NCI-H510A treated with DMSO at 0.1 percent for 48 hours (cell line): ENCODE measurements at places on chromosomes 16 and 17.

DNA sequence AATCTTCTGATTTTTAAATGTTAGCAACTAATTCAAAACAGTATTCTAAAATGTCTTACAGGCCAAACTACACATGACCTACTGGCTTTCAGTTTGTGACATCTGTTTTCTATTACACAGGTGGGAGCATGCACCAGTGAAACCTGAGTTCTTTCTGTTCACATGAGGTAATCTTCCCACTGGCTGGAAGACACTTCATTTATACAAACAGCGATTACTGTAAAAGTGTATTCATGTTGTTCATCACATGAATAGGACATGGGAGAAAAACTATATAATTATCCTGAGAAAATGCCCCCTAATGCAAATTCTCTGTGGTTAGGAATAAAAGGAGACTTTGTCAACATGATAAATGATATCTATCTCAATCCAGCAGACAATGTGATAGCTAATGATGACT, 11.1 kb upstream of the PIK3R5 start:
- no peak for DNase-seq

DNA sequence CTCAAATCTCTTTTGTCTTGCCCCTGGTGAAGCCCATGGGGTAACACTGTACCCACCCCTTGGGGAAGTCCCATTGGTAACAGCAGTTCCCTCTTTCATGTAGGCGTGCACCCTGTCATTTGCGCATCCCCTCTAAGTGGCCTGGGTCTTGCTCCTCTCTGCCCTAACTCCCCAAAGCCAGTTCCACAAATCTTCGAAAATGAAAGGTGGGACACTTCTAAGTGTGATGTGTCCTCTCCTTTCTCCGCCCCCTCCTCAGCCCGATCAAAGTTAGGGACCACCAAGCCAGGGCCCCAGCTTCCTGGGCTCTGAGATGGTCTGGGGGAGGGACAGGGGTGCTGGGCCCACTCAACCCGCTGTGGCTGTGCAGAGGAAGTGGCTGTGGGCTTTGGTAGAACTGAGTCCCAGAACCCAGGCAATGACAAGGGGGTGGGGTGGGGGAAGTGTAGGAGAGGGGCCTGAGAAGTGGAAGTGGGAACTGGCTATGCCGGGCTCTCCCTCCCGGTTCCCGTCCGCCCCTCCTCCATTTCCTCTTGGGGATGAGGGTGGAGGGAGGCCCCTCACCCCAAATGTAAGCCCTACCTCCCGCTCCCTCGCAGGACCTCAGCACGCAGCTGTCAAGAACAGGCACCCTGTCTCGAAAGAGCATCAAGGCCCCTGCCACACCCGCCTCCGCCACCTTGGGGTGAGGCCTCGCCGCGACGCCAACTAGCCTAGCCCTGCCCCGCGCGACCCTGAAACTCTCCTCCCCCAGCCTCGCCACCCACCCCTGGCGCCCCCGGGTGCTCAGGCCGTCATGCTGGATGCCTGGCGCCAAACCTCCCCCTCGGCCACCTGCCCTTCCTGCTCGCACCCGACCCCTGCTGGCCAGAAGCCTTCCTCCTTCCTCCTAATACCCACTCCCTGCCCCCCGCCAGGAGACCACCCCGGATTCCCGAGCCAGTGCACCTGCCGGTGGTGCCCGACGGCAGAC, 8.7 kb downstream of the ABI3 start:
- DNase-seq, result no peak

DNA sequence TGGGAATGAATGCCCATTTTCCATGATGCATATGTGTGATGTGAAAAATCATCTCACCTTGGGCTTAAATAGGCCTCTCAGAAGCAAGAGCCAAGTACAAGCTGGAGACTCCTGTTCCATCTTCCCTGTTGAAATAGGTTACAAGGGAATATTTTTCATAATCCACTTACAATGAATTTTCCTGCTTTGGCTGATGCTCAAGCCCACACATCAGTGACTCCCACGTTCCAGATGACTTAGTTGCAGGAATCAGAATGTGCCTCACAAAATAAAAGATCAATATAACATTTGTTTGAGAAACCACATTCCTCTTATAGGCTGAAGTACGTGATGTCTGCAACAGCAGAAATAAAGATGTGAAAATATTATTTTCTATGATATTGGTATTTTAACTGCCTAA, 24.1 kb downstream of the ANKFN1 start:
- no peak for DNase-seq

DNA sequence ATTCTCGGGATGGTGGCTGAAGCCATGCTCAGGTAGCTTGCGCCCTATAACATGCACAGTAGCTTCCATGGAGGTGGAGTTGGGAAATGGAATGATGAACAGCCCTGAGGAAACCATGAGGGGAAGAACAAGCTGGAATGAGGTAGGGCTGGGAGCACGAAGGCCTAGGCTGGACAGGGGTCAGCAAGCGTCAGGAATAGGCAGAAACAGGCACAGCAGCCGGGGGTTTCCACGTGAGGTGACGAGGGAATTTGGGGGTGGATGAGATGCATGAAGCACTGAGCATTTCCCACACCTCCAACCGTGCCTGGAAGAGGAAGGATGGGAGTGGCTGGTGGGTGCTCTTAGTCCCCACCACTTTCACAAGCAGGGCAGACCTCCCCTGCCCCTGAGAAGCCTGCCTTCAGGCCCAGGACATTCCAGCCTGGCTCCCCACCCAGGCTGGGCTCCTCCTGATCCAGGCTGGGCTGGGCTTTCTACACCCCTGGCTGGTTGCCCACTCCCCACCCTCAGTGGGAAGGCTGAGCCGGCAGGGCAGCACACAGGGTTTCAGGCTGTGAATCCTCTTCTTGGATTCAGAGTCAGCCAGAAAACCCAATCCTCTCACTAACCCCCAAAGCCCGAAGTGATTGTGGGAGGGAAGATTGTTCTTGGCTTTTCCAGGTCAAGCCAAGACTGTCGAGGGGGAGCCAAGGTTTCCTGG, 21.9 kb downstream of the PLEKHG4 start:
- no peak for DNase-seq

GRCh38 chr17:44559634-44560554, 2.6 kb downstream of the FZD2 start:
- DNase-seq, result no peak

GRCh38 chr16:26981266-26981938, 85.3 kb upstream of the C16orf82 start:
- DNase-seq, result no peak

GRCh38 chr16:75758215-75758614, 31.9 kb upstream of the CPHXL start:
- no peak for DNase-seq

- peak; percentile 93 for DNase-seq
Measured at GRCh38 chr16:1832838-1833454, 5.9 kb downstream of the FAHD1 start.

DNA sequence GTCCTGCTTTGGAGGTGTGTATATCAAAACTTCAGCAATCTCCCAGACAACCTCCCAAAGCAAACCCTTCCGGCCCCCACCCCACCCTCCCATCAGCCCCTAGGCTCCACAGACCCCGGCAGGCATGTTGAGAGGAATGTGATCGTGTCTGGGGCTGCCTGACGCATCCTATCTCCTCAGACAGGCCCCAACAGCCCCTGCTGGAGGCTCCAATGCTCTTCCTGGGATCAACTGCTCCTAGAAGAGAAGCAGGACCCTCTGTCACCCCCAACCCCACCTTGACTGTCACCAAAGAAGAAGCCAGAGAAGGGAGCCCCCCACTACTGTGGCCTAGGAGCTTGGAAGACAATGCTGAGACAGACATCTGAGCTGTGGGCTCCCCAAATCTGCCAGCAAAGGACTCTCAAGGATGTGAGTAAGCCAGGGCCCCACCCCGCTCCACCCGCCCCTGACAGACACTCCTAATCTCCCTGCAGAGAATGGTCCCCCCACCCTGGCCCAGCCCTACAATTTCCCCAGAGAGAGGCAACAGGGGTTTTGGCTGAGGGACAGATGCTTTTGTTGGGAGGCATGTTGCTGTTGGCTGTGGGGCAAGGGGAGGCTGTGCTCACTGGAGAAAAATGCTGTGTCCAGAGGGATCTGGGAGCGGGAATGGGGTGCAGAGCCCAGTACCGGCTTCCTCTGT, 1.6 kb upstream of the KRT14 start:
- DNase-seq, result no peak

- DNase-seq, result no peak
Measured at GRCh38 chr17:76102944-76103273, 678 bp downstream of the EXOC7 start.

DNA sequence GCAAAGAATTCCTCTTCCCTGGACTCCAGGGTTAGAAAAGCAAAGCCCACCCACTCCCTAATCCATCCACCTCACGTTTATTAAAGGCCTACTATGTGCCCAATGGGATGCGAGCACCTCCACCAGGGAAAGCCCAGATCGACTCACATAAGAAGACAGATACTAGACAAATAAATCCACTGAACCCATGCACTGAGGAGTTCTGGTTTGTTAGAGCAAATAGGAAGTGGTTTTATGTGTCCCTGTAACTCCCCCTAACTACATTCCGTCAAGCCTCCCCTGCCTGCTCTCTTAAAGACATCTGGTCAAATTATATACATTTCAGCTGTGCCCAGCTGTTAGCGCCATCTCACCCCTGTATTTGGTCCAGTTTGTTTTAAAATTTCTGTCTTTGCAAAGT, 218.5 kb upstream of the RPL38 start:
- peak; percentile 41 for DNase-seq

DNA sequence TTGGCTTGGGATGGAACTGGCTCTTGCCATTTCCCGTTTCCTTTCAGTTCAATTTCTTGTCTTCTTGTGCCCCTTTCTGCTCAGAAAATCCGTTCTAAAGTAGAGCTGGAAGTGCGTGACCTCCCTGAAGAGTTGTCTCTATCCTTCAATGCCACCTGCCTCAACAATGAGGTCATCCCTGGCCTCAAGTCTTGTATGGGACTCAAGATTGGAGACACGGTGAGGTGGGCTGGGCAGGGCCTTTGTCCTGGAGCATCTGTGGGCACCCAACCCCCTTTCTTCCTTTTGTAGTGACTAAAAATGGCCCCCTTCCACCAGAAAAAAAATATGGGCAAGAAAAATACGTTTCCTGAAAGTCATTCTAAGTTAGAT, 32.9 kb upstream of the EFCAB13 start:
- no peak for DNase-seq

- peak; percentile 65 for DNase-seq
Measured at GRCh38 chr17:82882715-82883418, 43.0 kb upstream of the ZNF750 start.

DNA sequence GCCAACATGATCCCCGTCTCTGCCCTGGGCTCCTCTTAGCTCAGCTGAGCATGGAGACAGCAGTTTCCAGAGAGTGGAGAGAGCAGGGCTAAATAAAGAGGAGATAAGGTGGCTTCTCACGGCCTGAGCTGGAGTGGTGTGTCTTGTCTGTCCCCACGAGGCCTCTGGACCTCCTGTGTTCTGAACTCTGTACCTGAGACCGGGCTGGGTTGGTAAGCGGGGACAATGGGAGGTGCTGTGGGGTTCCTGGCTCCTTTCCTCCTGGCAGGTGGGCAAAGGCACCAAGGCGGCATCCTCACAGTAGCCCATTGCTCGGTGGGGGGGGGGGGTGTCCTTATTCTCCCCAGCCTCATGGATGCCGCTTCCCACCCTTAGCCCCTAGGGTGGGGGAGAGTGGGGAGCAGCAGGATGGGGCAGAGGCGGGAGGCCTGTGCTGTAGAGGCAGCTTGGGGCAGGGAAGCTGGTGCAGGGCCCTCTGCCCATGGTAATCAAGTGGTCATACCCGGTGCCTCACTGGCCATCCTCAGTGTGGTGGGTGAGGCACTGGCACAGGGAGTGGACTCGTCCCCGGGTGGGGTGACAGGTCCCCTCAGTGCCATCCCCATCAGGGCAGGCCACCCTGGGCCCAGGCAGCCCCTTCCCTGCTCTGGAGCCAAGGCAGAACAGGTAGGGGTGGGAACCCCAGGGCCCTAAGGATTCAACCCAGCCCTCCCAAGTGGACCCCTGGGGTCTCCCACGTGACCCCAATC, 2.8 kb downstream of the AANAT start:
- no peak for DNase-seq

- DNase-seq, result no peak
Measured at GRCh38 chr17:4822835-4823234, 10.3 kb upstream of the MINK1 start.

DNA sequence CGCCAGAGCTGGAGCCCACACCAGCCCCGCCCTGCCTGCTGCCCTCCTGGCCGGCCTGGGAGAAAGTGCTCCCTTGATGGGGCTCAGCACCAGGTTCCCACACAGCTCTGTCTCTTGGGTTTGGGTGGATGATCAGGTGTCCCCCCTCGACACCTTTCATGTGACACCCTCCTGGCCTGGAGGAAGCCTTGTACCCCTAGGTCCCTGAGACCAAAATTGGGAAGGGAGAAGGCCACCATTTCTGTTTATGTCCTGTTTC, 19.4 kb upstream of the PLLP start:
- no peak for DNase-seq

DNA sequence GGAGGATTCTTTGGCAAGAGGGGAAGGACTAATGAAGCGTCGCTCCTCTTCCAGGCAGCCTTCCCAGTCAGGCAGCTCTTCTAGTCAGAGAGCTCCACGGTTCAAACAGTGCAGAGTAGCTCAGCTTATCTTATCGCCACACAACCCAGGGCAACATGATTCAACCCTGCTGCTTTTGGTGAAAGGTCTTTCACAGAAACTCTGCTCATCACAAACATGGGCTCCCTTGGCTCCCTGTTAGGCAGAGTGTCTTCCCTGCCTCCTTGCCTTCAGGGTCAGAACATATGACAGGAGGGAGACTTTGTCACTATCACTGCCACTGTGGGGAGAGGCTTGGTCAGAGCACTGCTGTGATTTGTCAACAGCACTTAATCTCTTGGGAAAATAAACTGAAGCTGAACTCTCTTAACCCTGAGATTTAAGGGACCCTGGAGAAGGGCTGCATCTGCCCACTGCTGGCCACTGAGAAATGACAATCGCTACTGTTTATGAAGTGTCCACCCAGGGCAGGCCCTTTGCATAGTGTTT, 6.9 kb upstream of the SLC13A2 start:
- DNase-seq, result no peak

DNA sequence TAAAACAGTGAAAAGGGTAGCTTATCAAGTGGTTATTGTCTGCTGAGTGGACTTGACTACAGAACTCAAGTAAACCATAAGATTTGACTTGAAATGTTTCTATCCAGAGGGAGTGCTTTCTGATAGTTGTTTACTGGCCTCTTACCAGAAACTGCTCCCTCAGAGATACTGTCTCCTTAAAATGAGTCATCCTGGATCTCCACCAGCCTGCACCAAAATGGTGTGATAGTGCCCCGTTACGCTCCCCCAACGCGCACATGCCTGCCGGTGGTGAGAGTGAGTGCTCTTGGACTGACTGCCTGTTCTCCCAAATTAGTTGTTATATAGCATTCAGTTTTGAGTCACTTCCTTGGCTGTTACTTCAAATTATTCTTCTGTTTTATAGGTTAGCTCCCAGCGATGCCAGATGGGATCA, 22.9 kb downstream of the PRCD start:
- no peak for DNase-seq

GRCh38 chr16:2337431-2338296, 2.9 kb downstream of the ABCA3 start:
- DNase-seq, result peak; percentile 7

- DNase-seq, result peak; percentile 57
Measured at GRCh38 chr16:56547120-56547948, 17.5 kb upstream of the MT4 start.

- DNase-seq, result no peak
Measured at GRCh38 chr17:76496464-76496863, 4.8 kb downstream of the RHBDF2 start.
